Bronchial smooth muscle cell (primary cell): ENCODE measurements at places on chromosomes 5 and 9. TPM values are rescaled to one million over a fixed set of nuclear protein-coding genes. Genes with fewer than 3 reads are reported as not detected.

Gene SLC6A3
- under 0.01 TPM in 1 of 2 replicates, not detected in the other for total RNA-seq

Gene SARDH
- 3.0 and 4.6 TPM in 2 replicates for total RNA-seq

Gene IFNA21
- not detected in 2 replicates for total RNA-seq

Gene ROR2
- 2.4 and 5.8 TPM in 2 replicates for total RNA-seq

Gene STXBP1
- total RNA-seq = 21.3 and 23.2 TPM in 2 replicates

Gene SPINK1
- not detected in 2 replicates for total RNA-seq

Gene RORB
- total RNA-seq = 1.3 and 2.0 TPM in 2 replicates

Gene PCDHA7
- total RNA-seq = 0.26 and 0.47 TPM in 2 replicates

Gene FBXW5
- 107 and 184 TPM in 2 replicates for total RNA-seq

Gene ADGRV1
- total RNA-seq = 0.16 and 0.17 TPM in 2 replicates

Gene POU5F2
- 0.43 and 0.63 TPM in 2 replicates for total RNA-seq

Gene GFPT2
- 63.4 and 66.5 TPM in 2 replicates for total RNA-seq

Gene PDGFRB
- 71.1 and 110 TPM in 2 replicates for total RNA-seq

Gene CCDC187
- under 0.01 TPM in 2 replicates for total RNA-seq

Gene MED27
- 9.9 and 11.6 TPM in 2 replicates for total RNA-seq

Gene SPINK5
- under 0.01 and 0.09 TPM in 2 replicates for total RNA-seq

Gene TSSK1B
- total RNA-seq = 0.16 and 0.26 TPM in 2 replicates

Gene CETN3
- total RNA-seq = 12.3 and 15.4 TPM in 2 replicates

Gene IRX1
- total RNA-seq = 0.09 TPM in 1 of 2 replicates, not detected in the other

Gene INSL6
- not detected in 2 replicates for total RNA-seq

Gene FGD3
- not detected in 2 replicates for total RNA-seq

Gene DBH
- not detected in 2 replicates for total RNA-seq

Gene ZNF462
- 12.8 and 14.0 TPM in 2 replicates for total RNA-seq

Gene STK32A
- total RNA-seq = 0.09 and 0.32 TPM in 2 replicates

Gene DAB2
- 79.3 and 131 TPM in 2 replicates for total RNA-seq

Gene GPR151
- not detected in 2 replicates for total RNA-seq

Gene PRDM12
- not detected in 2 replicates for total RNA-seq

Gene OTP
- not detected in 2 replicates for total RNA-seq

Gene NR4A3
- total RNA-seq = 0.32 and 0.43 TPM in 2 replicates

Gene CDKN2B-AS1
- total RNA-seq = 5.6 and 7.7 TPM in 2 replicates

Gene OR1J2
- total RNA-seq = not detected in 2 replicates

Gene ARID3C
- total RNA-seq = not detected in 2 replicates

Gene LCN1
- not detected in 2 replicates for total RNA-seq

Gene LCN12
- not detected in 2 replicates for total RNA-seq
